ENCODE measurements at places on chromosomes 6 and 20.

GRCh38 chr6:155882527-155883333 is 427.1 kb upstream of the NOX3 start:
- DNase-seq = no peak

DNA sequence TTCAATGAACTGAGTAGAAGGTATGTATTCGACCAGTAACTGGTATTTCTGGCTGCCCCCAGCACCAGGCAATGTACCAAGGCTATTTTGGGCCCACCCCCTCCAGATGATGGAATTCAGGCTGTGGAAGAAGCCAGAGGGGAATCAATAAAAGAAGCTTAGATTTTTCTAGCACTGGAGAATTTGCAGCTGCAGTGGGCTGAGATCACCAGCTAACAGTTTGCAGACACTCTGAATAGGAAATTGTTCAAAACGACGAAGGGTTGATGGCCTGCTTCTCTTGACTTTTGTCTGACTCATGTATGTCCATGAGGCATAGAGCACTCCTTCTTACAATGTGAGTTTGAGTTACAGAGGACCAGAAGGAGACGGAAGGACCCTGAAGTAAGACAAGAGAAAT is 32.4 kb upstream of the FBXO9 start:
- no peak for DNase-seq

DNA sequence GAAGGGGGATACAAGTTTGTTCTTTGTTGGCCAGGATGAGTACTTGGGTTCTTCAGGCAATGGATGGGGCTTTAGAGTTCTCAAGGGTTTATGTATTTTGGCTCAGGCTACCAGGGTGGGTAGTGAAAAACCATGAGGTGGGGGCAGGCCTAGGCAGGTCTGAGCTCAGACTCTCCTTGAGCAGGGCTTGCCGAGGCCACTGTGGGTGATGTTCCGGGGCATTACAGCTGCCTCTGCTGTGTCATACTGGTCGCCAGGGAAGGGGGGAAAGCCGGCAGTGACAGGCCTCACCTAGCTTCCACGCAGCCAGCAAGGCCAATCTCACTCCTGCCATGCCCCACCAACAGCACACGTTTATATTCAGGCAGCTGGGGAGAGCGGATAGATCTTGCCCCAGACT is 79.6 kb downstream of the BCKDHB start:
- DNase-seq = no peak

GRCh38 chr6:114172576-114173260 is 170.1 kb downstream of the HS3ST5 start:
- DNase-seq = no peak

GRCh38 chr6:68760941-68761676 is 126.0 kb downstream of the ADGRB3 start:
- DNase-seq = no peak

DNA sequence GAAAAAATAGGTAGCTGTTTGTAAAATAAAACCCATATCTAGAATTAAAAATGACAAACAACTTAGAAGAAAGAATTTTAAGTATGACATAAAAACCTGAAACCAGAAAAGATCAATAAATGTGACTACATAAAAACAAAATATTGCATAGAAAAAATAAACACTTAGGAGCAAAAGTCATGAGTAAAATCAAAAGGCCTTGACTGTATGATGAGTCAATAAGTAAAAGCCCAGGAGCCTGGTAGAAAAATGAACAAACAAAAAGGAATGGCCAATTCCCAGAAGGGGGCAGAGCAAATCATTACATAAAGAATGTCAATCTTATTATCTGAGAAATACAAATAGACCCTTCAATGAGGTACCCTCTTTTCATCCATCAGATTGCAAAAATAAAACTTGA is 20.7 kb upstream of the ENPP1 start:
- DNase-seq = no peak

- no peak for DNase-seq
These were observed 6.7 kb downstream of the BPIFB4 start for GRCh38 chr20:33086052-33086722.

- no peak for DNase-seq
These were observed 163.5 kb upstream of the GJE1 start for GRCh38 chr6:141969201-141969600.

GRCh38 chr6:26660000-26660361 is 435 bp upstream of the ZNF322 start:
- DNase-seq = no peak
